Amygdala (tissue), 56 donors: ENCODE measurements at places on chromosomes 5 and 9.

DNA sequence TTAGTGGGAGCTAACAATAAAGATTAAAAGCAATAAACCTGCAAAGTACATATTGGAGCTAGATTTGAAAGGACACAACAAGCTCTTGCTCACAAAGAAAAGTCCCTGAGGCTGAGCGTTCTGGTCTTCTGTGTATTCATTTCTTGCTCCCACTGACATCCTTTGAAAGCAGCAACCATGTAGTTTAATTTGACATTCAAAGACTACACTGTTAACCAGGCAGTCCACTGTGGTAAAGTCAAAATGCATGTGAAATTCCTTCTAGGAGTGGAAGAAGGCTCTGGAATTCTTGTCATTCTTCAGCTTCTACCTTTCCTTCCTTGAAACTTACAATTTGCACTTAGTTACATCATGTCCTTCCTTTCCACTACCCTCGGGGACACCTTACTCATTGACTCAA is 480.7 kb downstream of the CSNK1G3 start:
- DNase-seq, result no peak

GRCh38 chr5:79200573-79201183 is 35.3 kb upstream of the JMY start:
- DNase-seq, result no peak

- DNase-seq, result no peak
These were observed 71.8 kb upstream of the CLINT1 start for GRCh38 chr5:157930710-157931109.

- no peak for DNase-seq
These were observed 63.2 kb downstream of the SERINC5 start for GRCh38 chr5:80192507-80193241.

- DNase-seq, result no peak
These were observed 27.0 kb upstream of the FRRS1L start for GRCh38 chr9:109193974-109194556.

DNA sequence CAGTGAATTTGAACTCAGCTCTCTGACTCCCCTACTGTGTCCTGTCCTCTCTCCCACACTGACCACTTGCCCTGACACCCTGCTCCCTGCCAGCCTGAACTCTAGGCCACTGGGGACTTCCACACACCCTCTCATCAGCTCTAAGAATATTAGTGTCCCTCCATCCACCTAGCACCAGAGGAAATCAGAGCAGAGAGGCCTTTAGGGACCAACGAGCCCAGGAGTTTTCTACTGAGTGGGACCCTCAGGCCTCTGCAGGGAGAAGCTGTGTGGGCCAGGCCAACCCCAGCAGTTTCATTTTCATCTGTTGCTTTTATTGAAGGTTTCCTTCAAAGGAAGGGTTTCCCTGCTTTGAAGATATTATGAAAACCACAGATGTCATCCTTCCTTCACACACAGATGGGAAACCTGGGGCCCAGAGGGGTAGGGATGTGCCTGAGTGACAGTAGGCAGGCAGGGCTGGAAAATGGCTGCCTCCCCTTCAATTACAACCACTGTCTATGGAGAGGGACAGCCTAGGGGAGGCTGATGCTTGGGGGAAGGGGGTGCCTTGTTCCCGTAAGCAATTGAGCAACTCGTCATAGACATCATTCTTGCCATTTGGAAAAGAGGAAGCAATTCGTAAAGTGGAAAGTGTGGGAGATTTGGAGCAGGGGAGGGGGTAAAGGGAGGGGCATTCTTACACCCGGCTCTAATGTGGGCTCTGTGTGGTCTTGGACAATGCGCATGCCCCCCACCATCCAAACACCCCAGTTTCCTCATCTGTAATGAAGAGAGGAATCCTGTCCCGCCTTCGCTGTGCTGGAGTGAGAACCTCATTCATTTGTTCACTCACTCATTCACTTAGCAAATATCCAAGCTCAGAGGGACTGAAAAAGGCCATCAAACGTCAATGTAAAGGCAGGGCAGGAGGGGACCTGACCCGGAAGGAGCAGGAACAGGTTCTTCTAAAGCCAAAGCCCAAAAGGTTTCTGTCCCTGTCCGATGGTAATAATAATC is 3.9 kb downstream of the GLIPR2 start:
- no peak for DNase-seq

DNA sequence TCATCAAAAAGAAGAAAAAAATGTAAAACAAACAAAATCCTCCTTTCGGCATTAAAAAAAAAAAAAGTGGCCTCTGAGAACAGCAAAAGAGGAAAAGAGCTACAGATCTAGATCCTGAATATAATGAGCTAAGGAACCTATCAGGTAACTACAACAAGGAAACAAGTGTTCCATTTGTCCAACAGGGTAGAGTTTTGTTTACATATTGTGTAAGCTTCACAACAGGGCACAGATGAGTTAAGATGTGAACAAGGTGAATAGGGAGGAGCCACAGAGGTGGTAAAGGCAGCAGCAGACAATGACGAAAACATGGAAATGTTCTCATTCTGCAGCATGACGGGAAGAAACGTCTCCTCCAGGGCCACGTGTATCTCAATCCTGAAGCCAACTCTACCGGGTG is 14.4 kb downstream of the ELP1 start:
- DNase-seq, result no peak

DNA sequence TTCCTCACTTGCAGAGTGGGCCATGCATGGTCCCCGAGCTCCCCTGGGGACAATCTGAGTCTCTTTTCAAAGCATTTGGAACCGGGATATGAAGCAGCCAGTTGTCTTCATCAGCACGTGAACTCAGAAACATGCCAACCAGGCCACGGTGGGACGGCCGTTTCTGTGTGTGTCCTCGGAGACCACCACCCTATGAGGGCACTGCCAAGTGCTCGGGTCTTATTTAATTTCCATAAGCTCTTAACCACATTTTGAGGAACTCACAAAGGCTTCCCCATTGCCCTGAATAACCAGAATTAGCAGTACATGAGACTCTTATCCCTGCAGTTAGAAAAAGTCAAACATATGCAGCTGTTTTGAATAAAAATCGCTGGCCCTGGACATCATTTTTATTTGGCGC is 60.1 kb downstream of the OTULIN start:
- DNase-seq, result no peak

DNA sequence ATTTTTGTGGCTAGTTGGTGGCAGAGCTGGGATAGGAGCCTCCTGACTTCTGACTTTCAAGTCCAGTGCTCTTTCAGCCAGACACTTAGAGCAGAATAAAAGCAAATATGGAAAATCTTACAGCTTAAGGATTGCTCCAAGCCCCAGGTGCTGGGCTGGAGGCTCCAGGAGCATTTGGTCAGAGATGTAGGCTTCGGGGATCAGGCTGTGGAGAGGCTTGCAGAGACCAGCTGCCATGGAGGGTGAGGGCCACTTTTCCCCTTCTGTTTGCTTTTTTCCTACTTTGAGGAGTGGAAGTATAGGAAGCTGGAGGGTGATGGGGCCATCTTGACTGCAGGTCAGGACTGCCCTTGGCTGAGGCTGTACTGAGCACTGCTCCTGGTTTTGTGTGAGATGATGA is 58.9 kb downstream of the RGS3 start:
- no peak for DNase-seq

GRCh38 chr5:72183101-72183520 is 75.8 kb downstream of the MAP1B start:
- no peak for DNase-seq

DNA sequence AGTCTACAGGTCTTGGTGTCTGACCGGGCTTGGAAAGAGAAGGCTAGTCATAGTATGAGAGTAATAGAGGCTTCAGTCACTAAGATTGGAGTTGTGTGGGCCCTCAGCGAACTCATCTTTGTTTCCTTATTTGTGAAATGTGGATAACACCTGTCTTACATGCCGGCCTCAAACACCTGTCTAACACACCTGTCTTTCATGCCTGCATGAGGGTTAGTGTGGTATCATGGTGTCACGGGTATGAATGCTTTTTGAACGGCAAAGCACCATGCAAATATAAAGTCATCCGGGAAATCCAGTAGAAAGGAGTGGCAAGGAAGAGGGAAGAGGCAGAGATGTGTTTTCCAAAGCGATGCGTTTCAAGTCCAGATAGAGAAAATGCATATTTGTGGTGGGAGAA is 25.5 kb downstream of the GRAMD2B start:
- no peak for DNase-seq

DNA sequence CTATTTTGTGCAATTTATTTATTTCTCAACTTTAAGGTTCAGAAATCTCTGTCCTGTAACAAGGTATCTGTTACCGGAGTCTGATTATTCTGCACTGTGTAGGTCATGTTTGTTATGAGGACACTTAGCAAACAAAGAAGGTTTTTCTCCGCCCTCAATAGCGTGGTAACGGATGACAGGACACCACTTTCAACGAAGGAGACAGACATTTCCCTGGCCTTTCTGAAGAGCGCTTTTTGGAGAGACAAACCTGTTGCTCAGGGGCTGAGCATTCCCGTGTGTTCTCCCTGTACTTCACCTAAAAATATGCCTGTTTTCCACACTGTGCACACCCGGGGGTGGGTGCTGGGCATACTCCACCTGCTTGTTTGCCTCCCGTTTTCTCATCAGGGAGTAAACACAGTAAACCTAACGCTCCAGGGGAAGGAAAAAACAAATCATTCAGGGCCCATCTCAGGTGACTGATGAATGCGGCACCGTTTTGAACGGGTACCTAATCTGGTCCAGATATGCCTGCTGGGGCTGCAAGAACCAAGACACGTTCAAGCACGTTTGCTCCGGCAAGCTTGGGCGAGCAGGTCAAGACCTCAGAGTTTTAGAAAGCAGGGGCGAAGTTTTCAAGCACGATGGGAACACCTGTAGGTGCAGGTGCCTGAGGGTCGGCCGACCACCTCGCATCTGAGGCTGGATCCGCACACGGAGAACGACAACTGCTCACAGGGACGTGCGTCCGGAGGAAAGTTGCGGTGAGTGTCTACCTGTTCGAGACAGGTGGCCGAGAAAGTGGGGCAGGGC is 859 bp downstream of the RETREG1 start:
- no peak for DNase-seq

GRCh38 chr9:34964458-34964857 is 6.4 kb downstream of the PHF24 start:
- no peak for DNase-seq

DNA sequence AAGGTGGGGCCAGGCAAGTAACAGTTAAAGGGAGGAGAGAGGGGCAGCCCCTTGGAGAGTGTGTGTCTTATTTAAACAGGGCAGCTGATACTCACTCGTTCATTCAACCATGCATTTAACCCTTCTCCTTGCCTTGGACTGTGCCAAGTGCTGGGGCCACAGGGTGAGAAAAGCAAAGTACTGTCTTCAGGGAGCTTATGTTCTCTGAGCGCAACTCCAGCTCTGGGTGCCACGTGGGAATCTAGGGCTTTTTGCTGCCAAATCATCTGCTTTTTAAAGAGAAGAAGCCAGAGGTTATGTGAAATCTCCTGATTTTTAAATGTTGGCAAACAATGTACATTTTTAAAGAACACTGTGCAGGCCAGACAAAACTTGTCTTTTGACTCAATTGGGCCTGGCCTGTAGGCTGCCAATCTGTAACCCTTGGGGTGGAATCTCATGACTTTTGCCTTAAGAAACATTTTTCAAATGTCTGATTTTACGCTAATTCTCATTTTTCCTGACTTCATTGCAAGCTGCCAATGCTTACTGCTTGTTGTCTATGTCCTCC is 157.8 kb downstream of the NTRK2 start:
- DNase-seq, result no peak
